Mononuclear cell (primary cell): ENCODE measurements at places on chromosomes 6 and 20. TPM values are rescaled to one million over a fixed set of nuclear protein-coding genes. Genes with fewer than 3 reads are reported as not detected.

The UNC93A gene
- total RNA-seq: not detected

The PRICKLE4 gene
- 0.31 TPM for total RNA-seq

The F13A1 gene
- total RNA-seq: 158 TPM

The FOXA2 gene
- not detected for total RNA-seq

The PCK1 gene
- total RNA-seq: not detected

The SEMG1 gene
- not detected for total RNA-seq

The RRAGD gene
- 6.8 TPM for total RNA-seq

The WFDC10B gene
- total RNA-seq: not detected

The SIRPB2 gene
- total RNA-seq: 8.8 TPM

The SIRPA gene
- 23.6 TPM for total RNA-seq

The GPR6 gene
- not detected for total RNA-seq

The ADGRF1 gene
- total RNA-seq: 0.10 TPM

The ASIP gene
- 1.3 TPM for total RNA-seq

The WFDC12 gene
- not detected for total RNA-seq

The ZSCAN23 gene
- total RNA-seq: 0.73 TPM

The SLC35A1 gene
- 6.4 TPM for total RNA-seq

The TRIM27 gene
- total RNA-seq: 18.5 TPM

The UBD gene
- total RNA-seq: not detected

The ECI2 gene
- 14.0 TPM for total RNA-seq

The CEP162 gene
- 6.3 TPM for total RNA-seq

The SLC22A2 gene
- not detected for total RNA-seq

The ASF1A gene
- total RNA-seq: 11.2 TPM

The SLC13A3 gene
- total RNA-seq: 0.10 TPM

The TREM1 gene
- 103 TPM for total RNA-seq

The VGLL2 gene
- total RNA-seq: 0.10 TPM

The RIPOR3 gene
- 0.42 TPM for total RNA-seq

The CALHM6 gene
- 19.7 TPM for total RNA-seq

The SLA2 gene
- 25.3 TPM for total RNA-seq

The EPB41L2 gene
- 11.2 TPM for total RNA-seq

The MRAP2 gene
- total RNA-seq: 0.10 TPM

The ROMO1 gene
- 26.1 TPM for total RNA-seq

The SNAP25 gene
- not detected for total RNA-seq

The ADGB gene
- total RNA-seq: not detected

The FARS2 gene
- total RNA-seq: 13.5 TPM

The HLA-DQB1 gene
- total RNA-seq: 1.4 TPM

The CALHM4 gene
- total RNA-seq: 0.21 TPM

The SFTA2 gene
- not detected for total RNA-seq

The LY6G5C gene
- 1.2 TPM for total RNA-seq
